ENCODE measurements at places on chromosomes 2 and 18.
A peak's percentile ranks its signal among the peaks of the same experiment; 100 is the strongest.

- DNase-seq: peak; percentile 33
These were observed 90.1 kb downstream of the LBH start for GRCh38 chr2:30321466-30321865.

- DNase-seq: no peak
These were observed 26.6 kb downstream of the SESTD1 start for GRCh38 chr2:179238027-179238426.

GRCh38 chr2:215002500-215002899 is 135.9 kb downstream of the ABCA12 start:
- DNase-seq: peak; percentile 54

DNA sequence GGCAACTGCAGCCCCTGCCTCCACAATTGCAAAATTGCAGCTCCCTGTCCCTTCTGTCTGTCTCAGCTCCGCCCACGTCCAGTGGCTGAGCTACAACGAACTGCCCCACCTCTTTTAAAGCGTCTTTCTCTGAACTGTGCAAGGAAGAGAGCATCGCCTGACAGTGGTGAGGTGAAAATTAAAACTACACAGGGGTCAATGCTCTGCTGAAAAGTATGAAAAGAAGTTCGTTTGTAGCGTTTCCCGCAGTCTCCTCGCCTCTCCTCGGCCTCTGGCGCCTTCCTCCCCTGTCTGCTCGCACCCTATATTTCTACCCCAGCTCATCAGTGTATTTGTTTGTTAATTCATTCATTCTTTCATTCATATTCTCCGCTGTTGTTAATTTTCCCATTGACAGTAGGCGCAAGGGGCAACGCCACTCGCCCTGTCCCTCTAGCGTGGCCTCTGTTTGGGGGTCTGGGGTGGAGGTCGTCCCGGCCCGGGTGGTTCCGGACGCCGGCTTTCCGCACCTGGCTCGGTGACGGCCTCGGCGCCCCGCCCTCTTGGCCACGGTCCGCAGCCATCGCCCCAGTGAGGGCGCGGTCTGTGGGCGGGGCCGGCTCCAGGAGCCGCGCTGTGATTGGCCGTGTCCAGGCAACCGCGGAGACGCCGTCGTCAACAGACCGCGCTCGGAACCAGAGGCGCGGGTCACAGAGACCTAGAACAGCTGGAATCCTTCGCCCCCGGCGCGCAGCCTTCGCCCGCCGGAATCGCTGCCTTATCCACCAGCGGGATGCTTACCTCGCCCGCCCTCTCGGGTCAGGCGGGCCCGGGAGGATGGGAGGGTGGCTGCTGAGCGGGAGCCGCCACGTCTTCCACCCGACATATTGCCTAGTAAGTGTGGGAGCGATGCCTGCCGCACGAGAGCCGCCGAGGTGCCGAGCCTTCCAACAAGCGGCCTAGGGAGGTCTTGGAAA is at the start of gene VWA3B:
Gene VWA3B, plus strand, starts transcription at position 677 of the 956 bp plus-strand sequence. CDS start 5,926 bp downstream, outside the sequence.
- peak; percentile 44 for DNase-seq

GRCh38 chr2:109000738-109001137 is 11.7 kb upstream of the EDAR start:
- no peak for DNase-seq

GRCh38 chr2:120310136-120310535 is 35.8 kb upstream of the INHBB start:
- no peak for DNase-seq

DNA sequence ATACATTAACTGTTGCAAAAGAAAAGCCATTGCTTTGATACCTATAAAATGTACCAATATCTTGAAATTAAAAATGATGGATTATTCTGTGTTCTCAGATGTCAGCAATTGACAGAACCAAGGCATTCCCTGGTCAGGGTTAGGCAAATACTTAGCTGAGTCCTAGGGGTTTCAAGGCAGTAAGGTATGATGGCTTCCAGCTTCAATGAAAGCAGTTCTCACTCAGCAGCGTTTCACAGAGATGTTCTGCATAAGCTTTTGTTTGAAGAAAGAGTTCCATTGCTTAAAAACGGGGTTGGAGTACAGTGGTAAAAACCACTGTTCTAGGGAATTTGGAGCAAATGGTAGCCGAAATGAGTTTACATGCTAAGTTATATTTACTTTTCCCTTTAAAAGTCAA is 17.0 kb upstream of the KANSL1L start:
- DNase-seq: no peak

GRCh38 chr2:215031321-215031720 is 107.1 kb downstream of the ABCA12 start:
- no peak for DNase-seq

DNA sequence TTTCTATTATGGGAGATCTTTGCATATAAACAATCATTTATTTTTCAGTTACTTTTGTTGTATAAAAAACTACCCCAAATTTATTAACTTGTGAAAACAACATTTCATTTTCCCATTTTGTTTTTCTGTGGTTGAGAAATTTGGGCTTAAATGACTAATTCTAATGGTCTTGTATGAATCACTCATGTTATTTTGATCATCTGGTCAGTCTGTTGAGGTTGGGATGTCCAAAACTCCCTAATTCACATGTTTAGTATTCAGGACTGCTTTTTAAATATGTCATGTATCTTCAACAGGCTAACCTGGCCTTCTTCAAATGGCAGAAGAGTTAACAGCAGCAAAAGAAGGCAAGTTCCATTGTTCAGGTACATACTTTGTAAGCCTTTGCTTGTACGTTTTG is 788.1 kb downstream of the TRIB2 start:
- DNase-seq: no peak

DNA sequence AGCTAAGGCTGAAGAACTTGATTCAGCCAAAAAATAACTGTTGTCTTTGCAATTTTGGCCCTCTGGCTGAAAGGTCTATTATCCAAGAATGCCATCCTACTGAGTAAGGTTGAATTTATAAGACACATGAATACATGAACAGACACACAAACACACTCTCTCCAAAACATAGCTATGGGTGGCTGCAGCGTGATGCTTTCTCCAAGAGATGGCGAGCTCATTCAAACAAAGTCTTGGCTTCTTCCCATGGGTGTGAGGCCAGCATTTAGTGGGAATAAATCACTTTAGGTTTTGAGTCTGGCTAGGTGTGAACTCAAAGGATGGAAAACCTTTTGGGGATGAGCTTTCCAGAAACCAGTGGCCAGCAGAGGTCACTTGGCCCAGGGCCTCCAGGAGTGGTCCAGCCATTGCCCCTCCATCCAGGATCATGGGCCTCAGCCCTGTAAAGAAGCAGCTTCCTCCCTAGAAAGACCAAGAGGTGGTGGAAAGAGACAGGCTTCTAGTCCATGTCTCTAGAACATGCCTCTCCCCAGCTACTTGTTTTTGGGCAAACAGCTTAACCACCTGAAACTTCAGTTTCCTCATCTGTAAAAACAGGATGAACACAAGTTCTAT is 11.0 kb upstream of the OSR1 start:
- peak; percentile 50 for DNase-seq

GRCh38 chr18:54235871-54236270 is 11.4 kb upstream of the MBD2 start:
- DNase-seq: no peak

DNA sequence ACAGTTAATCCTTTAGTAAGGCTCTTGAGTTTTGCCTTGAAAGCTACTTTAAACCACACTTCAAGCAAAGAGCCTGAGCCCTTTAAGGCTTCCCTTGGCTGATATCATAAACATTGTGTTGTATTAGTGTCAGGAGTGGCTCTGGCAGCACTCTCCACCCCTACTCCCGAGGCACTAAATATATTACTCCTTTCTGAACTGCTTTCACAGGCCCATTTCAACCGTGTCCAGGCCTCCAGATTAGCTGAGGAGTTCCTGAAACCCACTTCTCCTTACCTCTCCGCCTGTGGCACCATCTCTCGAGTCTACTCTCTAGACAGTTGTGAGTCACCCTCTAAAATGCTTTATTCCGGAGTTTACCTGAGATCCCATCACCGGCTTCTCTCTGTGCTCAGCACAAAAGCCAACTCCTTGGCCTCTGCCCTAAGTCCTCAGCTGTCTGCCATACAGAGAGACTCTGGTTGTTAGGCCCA is 14.4 kb upstream of the STON1 start:
- DNase-seq: no peak

DNA sequence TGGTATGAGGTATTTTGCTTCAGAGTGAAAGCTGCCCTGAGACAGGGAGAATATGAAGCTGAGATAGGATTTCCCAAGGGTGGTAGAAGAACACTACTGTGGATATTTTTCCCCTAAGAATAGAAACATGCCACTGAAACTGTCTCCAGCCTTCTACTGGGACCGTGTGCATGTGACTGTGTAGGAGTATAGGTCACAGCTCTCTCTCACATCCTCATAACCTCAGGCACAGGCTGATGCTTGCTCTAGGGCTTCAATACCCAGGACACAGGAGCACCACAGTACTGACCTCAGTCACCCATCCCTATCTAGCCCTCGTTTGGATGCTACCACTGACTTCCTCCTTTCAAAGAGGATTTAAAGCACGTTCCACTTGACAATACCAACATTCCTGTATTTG is 67.2 kb downstream of the REV1 start:
- DNase-seq: no peak

GRCh38 chr2:204024906-204025475 is 88.4 kb downstream of the ICOS start:
- DNase-seq: no peak

DNA sequence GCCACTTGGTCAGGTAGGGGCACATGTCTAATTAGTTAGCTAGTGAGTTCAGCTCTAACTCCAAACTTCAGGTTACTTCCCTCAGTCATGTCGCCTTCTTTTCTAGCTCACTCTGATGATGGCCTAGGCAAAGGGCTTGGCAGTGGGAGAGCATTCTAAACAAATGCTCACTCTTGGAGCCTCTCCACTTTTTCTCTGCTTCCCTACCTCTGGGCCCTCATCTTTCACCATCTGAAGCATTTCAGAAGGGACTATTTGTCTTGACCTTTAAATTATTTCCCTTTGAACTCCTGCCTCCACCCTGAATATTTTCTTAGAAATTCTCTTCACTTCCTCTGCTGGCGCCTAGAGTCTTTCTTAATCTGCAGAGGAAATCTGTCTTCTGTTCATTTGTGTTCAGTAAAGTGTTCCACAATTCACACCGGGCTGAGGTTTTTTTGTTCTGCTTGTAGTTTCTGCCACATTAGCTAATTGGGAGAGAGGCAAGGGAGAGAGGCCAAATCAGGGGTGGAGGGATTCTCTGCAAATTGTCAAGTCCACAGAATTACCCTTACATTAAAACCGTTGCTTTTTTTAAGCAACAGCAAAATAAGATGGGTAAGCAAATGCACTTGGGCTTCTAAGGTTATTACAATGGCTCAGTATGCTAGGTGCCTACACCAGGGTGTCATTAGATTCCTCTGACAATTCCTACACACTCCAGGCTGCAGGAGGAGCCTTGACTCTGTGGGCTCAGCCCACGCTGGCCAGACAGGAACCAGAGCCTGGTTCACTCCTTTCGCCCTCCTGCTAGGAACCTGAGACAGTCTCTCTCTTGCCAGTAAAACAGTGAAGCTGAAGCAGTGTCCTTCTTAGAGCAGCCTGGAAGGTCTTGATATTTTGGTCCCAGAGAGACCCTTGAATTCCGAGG is 5.5 kb downstream of the MSGN1 start:
- no peak for DNase-seq

DNA sequence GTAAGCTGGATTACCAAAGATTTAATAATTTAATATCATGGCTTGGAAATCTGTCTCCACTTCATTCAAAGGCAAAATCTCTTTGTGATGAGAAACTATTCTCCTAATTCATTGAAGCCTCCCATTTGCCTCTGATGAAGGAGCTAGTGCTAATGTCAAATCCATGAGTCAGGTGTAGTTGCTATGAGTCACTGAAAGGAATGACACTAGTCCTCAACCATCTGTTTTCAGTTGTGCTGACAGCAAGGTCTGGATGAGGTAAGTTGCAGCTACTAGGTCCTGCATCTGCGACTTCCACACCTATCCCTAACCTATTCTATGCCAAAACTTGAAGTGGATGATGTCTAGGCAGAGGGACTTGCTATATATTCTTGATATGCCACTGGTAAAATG is 324.0 kb upstream of the UBE2E3 start:
- peak; percentile 91 for DNase-seq

DNA sequence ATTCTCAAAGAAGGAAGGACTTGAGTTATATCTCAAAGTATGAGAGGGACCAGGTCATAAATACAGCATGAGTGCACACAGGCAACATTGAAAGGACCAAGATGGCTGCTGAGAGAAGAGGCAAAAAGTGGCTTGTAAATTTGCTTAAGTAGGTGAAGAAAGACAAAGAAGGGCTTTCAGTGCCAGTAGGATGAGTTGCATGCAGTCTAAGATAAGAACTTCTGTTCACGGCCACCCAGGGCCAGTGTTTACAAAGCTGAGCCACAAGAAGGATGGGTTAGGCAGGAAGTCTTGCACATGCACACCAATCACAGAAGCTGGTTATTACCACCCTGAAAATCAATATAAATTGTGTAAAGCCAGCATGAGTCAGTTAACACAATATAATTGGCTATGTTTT is 3.1 kb upstream of the ABCB11 start:
- DNase-seq: peak; percentile 39

- DNase-seq: no peak
These were observed 261.0 kb downstream of the ARHGAP15 start for GRCh38 chr2:143390171-143390570.

DNA sequence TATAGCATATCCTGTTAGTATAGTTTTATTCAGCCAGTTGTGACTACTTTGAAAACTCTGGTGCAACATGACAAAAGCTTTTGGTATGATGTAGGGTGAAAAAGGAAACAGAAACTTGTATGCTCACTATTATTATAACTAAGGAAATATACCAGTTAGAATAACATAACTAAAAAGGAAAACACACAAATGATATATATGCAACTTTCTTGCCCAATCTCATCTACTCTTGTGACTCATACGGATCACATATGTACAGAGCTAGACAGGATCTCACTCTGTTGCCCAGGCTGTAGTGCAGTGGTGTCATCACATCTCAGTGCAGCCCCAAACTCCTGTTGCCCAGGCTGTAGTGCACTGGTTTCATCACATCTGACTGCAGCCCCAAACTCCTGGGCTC is 12.4 kb upstream of the TLK1 start:
- DNase-seq: no peak

DNA sequence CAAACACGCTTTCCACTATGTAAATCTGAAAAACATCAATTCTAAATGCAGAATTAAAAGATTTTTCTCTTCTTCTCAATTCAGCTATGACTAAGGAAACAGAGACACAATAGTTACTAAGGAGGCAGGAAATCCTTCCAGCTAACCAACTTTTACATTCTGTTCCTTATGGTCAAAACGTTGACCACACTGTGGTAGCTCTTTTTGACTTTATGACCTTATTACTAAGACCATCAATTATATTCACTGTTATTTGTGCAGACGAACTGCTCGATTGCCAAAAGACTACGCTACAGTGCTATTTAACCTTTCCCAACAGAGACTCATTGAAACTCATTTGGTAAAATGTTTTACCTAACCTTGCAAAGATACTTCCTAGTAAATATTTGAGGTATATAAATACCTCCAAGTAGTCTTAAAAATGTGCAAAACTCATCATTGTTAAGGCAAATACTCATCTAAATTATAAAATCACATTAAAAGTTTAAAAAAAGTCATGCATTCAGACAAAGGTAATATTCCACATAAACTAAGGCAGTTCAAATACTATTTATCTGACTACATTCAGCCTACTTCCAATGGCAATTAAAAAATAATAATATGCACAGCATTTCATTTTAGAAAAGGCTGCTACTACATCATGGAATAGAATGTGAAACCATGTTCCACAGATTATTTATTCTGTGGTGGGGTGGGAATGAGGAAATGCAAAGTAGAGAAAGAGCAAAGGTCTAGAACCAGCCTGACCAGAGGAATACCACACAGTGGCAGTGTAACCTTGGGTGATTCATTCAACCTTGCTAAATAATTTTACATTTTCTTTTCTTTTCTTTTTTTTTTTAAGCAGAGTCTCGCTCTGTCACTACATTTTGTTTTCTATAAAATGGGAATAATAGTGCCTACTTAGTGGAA is 139.9 kb downstream of the THADA start:
- DNase-seq: peak; percentile 87

Measured in M059J (cell line).